ENCODE measurements at places on chromosomes 16 and 17.

DNA sequence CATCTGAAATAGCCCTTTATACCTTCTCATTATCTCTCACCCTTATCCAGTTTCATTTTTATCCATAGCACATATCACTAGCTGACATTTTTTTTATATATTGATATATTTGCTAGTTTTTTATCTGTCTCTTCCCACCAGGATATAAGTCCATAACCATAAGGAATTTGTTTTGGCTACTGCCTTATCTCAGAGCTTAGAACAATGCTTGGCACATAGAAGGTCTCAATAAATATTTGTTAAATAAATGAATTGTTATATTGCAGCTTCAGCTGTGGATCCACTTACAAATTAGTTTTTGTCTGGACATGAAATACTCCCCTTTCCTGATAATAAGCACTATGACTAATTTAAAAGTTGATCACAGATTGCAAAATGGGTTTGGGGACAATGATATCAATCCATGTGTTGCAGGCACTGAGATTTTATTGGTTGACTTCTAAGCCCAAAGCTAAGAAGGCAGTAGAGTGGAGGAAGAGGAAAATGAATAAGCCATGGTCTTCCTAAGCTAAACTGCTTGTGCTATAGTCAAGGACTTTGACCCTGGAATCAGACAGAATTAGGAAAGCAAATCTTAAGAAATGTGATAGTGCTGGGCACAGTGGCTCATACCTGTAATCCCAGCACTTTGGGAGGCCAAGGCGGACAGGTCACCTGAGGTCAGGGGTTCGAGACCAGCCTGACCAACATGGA is 31.9 kb upstream of the YPEL2 start:
- no peak for DNase-seq

GRCh38 chr17:61619493-61619892 is 28.5 kb upstream of the NACA2 start:
- DNase-seq: no peak

DNA sequence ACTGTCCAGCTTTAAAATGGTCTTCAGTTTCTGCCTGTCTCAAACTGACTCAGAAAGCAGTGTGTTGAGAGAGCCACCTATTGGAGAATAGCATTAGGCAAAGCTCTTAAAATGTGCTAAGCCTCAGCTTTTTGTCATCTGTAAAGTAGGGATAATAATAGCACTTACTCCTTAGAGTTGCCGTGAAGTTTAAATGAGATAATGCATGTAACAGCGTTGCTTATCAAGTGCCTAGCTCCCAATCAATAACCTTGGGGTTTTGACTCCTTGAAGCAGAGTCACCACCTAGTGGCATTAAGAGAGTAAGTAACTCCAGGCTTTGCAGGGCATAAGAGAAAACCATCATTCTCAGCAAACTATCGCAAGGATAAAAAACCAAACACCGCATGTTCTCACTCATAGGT is 163.3 kb downstream of the HS3ST2 start:
- DNase-seq: no peak

DNA sequence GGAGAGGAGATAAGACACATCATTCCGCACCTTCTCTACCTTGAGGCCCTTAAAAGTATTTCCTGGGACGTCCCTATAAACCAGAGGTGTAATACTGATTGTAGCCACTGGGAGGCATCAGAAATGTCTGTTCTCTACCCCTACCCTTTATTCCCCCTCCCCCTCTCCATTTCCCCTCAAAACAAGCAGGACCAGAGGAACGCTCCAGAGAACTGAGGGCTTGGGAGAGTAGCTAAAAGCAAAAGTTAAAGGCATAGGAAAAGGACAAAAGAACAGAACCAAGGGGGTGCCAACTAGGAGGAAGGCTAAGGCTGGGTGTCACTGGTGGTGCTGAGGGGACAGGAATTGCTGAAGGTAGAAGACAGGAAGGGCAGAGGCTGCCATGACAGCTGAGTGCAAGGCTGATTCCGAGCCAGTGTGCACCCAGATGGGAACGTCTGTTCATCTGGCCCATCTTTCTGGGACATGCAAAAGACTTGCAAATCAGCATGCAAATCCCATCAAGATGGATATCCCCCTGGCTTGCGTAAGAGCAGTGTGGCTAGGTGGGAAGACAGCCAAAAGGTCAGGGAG is 6.7 kb downstream of the CAMTA2 start:
- no peak for DNase-seq

DNA sequence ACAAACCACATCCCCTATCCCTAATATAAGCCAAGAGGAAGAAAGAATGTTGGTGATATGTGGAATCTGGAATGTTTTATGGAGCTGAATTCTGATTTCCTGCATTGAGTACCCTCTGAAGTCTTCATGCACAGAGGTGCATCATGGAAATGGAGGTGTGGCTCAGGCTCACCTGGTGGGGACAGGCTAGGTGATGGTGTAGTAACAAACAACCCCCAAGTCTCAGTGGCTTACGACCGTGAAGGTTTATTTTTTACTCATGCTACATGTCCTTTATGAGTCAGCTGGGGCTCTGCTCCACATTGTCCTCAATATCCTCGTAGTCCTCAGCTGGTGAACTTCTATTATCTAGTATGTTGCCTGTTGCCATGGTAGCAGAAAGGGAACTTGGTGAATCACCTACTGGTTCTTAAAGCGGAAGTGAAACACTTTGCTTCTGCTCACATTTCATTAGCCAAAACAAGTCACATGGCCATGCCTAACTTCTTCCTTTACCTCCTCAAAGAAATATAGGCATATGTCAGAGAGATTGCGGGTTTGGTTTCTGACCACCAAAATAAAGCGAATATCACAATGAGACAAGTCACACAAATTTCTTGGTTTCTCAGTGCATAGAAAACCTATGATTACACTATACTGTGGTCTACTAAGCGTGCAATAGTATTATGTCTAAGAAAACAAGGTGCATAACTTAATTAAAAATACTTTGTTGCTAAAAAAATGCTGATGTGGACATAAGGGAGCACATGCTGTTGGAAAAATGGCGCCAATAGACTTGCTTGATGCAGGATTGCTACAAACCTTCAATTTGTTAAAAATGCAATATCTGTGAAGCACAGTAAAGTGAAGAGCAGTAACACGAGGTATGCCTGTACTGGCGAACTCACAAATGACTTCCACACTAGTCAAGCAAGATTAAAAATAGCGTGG is at the start of gene PMFBP1:
PMFBP1 (minus strand) TSS at position 51 of the 930 bp plus-strand sequence. CDS start 947 bp downstream, outside the sequence.
- DNase-seq: peak; percentile 52

- no peak for DNase-seq
These were observed 80.7 kb downstream of the HELZ start for GRCh38 chr17:67164302-67164701.

- DNase-seq: no peak
These were observed 39.0 kb downstream of the ADCY9 start for GRCh38 chr16:4077174-4077649.

- no peak for DNase-seq
These were observed 176.3 kb upstream of the ASIC2 start for GRCh38 chr17:33469421-33469820.

- peak; percentile 86 for DNase-seq
These were observed 73.5 kb downstream of the CYTH1 start for GRCh38 chr17:78708510-78708973.

GRCh38 chr17:12398441-12399051 is 267.1 kb upstream of the MYOCD start:
- no peak for DNase-seq

DNA sequence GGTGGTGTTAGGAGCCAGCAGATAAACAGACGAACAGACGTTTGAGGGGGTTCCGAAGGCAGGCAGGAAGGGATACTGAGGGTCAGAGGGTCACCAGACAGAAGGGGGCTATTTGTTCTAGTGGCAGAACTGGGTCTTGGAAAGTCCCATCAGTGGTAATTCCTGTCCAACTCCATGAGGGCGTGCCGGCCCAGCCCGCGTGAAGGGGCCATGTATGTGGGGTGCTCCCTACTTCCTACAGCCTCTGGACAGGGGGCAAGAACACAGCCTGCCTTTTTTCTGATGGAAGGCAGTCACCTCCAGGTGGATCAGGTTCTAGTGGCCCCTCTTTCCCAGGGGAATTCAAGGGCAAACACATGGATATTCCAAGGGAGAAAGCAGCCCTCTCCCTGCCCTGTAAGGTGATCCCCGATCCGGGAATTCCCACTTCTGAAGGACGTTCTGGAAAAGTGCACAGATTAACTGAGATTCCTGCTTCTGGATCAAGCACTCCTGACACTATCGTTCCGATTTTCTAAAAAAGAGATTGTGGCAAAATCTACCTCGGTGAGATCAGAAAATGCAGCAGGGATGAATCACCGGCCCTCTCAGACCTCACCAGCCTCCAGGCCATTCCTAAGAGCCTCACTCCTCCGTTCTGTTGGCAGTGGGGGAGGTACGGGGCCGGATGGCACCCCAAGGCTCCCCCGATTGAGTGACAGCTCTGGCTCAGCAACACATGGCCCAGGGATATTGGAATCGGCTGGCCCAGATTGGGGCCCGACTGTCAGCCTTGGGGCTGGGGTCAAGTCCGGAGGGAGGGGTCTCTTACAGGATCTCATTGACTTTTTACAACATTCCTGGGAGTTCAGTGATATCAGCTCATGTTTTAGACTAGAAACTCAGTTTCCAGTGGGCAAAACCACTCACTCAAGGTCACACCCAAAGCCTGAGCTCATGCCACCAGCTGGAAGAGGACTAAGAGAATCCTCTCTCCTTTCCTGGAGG is 12.4 kb downstream of the STX1B start:
- DNase-seq: no peak

- DNase-seq: no peak
These were observed 305.2 kb downstream of the SHISA9 start for GRCh38 chr16:13206606-13207005.

DNA sequence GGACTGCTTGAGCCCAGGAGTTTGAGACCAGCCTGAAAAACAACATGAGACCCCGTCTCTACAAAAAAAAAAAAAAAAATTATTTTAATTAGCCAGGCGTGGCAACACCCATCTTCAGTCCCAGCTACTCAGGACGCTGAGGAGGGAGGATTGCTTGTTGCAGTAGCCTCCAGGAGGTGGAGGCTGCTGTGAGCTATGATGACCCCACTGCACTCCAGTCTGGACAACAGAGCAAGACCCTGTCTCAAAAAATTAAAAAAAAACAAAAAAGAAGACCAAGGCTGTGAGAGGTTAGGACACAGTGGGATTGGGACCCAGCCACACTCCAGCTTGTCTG is 1.3 kb upstream of the SNAI3 start:
- no peak for DNase-seq

- peak; percentile 66 for DNase-seq
These were observed 680 bp downstream of the SKA2 start for GRCh38 chr17:59154292-59154720.

DNA sequence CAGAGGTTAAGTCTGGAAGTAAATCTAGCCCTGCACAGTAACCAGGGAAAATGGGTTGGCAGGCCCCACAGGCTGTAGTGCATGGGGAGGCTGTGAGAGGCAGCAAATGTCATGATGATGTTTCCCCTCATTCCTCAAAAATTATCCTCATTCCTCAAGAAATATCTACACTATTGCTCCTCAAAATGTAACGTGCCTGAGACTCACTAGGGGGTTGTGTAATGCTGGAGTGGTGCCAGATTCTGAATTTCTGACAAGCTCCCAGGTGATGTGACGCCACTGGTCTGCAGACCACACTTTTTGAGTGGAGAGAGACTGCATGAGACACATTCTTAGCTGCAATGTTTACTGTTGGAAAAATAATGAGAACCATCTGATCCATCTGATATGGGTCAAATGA is 1.2 kb upstream of the MPP3 start:
- no peak for DNase-seq

DNA sequence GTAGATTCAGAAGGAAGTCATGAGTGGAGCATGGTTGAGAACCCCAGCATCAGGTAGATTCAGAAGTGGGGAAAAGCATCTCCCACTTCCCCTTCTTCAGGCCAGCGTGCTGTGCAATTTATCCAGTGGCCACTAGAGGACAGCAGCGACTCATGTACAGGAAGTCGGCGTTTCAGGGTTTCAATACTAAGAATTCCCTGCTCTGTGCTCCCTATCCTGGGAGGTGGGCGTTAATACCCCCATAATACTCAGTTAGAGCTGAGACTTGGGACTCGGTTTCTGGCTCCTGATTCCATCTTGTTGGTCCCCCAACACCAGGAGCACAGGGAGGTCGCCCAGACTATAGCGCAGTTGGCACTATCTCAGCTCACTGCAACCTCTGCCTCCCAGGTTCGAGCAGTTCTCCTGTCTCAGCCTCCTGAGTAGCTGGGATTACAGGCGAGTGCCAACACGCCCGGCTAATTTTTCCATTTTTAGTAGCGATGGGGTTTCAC is 75.3 kb upstream of the AMZ2 start:
- DNase-seq: peak; percentile 48
